ENCODE measurements at places on chromosomes 5 and 9.

DNA sequence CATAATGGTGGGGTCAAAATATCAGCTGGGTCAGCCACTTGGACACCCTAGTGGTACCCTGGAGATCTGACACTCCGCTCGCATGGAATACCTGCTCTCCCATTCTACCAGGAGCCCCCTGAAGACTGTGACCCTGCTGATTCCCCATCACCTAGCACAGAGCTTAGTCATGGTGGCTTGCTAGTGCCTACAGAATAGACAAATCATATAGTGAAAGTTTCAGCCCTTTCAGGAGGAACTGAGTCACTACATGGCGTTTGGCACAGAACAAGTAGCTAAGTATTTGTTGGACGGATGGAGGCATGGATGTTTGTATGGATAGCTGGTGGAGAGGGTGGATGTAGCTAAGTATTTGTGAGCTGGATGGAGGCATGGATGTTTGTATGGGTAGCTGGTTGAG, 65.3 kb downstream of the LMX1B start:
- no peak for DNase-seq

GRCh38 chr9:69893057-69893456, 72.4 kb downstream of the CFAP95 start:
- DNase-seq = no peak

DNA sequence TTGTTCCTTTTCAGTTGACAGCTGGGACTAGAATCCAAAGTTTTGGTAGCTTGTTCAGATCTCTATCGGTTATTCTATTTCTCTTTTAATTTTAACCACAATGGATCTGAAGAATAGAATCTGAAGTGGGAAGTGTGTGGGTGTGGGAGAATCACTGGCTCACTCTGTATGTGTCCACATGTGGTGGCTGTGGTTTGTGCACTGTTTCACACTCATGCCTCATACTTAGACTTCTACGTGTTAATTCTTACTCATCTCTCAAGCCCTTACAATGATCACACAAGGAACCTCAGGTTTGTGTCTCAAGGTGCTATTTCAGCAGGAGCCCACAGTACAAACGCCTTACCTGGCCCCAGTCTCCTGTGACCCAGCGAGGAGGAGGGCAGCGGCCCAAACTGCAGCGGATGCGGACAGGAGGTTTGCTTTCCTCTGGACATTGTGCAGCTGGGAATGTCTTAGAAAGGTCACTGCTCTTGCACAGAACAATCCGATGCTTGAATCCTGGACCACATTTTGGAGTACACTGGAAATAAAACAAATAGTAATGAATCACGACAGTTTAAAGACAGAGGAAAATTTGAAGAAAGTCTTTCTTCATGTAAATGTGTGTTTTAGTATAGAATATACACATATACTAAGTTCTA, 309.1 kb downstream of the ADAMTS6 start:
- no peak for DNase-seq

DNA sequence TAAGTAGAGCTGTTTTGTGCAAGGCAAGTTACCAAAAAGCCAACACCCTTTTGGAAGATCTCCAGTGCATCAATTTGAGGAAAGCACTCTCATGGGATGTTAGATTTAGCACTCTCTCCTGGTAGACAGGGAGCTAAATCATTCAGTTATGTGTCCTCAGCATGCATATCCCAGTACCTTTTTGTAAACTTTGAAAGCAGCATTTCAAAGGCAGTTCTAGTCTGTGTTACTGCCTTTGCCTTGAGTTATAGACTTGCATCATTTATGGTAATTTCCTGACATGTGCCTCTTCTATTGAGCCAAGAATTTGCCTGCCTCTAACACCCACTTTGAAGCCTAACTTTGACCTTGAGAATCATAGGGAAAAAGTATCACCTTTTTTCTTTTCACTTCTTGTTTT, 120.6 kb downstream of the KIF4B start:
- DNase-seq = no peak

GRCh38 chr5:127518319-127518621, 830 bp downstream of the PRRC1 start:
- DNase-seq = no peak

DNA sequence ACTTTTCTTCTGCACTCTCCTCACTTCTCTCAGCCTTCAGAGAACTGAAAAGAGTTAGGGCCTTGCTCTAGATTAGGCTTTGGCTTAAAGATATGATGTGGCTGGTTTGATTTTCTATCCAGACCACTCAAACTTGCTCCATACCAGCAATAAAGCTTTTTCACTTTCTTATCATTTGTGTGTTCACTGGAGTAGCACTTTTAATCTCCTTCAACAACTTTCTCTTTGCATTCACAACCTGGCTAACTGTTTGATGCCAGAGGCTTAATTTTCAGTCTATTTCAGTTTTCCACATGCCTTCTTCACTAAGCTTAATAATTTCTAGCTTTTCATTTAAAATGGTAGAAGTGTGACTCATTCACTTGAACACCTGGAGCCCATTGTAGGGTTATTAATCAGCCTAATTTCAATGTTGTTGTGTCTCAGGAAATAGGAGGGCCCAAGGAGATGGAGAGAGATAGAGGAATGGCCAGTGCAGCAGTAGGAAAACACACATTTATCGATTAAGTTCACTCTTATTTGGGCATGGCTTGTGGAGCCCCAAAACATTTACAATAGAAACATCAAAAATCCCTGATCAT, 5.9 kb downstream of the ATPSCKMT start:
- DNase-seq = no peak

DNA sequence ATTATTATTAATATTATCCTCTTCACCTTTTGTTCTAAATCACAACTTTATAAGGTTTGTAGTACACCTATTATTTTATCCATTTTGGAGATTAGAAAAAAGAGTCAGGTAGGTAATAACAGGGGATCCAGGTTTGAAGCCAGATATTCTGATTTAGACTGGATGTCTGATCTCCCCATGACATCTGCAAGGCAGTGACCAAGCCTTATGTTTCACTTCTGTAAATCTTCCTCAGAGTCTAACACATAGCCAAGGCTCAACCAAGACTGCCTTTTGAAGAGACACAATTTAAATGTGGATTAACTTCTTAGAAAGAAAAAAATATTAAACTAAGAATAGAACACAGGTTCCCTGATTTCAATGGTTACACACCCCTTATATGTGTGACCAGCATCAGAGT, 44.2 kb downstream of the CETN3 start:
- DNase-seq = no peak

DNA sequence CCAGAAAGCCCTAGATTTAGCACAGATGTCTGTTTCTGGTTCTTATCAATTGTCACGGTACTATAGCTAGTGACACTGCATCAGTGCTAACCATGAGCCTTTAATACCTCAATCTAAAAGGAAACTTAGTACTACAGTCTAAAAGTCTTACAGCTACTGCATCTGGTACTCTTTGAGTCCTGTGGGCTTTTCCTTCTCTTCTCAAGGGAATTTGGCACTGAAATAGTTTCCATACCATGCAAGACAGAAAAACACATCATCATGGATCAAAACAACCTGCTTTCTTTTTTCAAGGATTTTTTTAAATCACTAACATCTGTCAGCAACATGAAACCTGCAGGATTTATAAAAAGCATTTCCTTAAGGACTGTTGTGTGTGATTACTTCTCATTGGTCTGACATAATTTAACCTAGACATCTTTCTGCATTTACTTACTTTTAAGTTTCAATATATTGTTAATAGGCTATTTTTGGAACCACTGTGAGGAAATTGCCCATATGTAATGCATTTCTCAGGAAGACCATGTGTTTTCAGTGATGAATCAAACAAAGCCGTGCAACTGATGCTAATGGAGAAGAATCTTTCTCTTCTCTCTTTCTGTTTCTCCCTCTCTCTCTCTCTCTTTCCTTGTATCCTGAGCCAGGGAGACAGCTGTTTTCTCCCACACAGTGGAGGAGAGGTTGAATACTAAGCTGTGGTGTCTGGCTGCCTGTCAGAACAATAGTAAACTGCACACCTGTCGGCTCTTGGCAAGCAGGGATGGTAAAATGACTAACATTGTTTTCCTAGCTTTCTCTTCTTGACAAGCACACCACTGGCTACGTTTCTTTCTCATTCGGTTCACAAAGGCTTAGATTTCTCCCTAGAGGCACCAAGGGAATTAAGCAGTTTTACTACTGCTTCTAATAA, 273.4 kb downstream of the CSNK1G3 start:
- DNase-seq = peak; percentile 81

GRCh38 chr9:11103525-11103924, 490.7 kb upstream of the PTPRD start:
- peak; percentile 28 for DNase-seq

GRCh38 chr9:79766091-79766490, 194.3 kb downstream of the TLE4 start:
- no peak for DNase-seq

DNA sequence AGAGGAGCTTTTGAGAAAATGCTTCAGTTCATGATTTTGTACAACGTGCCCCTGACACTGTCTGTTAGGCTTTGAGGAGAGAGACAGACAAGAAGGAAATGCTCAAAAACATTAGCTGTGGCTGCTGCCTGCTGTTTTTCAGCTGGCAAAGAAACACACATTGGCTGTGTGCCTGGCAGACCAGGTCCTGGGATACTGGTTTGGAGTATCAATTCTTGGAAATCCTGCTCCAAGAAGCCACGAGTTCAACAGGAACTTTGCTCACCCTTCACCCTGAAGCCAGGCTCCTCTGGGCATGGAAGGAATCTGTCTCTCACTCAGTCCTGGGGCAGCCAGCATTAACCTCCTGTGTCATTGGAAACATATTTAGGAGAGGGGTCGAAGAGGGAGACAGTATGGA, 245.5 kb downstream of the AUH start:
- no peak for DNase-seq

DNA sequence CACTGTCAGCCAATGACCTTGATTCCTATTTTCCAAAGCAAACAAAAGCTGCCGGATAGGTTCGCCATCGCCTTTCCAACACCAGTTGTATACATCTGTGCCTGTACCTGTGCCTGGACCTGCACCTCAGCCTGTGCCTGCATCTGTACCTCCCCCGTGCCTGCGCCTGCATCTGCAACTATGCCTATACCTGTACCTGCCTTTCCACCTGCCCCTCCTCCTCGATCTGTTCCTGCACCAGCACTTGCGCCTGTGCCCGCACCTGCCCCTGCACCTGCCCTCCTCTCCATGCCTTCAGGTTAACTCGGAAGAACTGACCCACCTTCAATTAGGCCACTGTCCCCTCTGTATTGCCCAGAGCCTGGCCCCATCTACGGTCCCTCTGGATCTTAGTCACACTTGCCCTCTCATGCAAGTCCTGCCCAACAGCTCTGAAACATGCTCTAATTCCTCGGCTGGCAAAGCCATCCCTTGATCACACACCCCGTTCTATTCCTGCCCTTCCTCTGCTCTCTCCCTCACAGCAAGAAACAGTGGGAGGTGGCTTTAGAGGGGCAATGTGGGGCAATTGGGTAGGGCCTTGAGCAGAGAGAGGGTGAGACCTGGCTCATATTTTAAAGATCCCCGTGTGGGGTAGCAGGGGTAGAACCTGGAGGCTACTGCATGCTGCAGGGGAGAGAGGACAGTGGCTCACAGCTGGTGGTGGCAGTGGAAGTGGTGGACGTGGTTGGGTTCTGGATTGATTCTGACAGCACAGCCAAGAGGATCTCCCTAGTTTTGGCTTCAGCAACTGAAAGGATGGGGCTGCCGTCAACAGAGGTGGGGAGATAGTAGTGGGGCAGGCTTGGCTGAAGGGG, 59.6 kb upstream of the PHYKPL start:
- DNase-seq = no peak

GRCh38 chr5:67077296-67077695, 119.3 kb downstream of the CD180 start:
- no peak for DNase-seq

DNA sequence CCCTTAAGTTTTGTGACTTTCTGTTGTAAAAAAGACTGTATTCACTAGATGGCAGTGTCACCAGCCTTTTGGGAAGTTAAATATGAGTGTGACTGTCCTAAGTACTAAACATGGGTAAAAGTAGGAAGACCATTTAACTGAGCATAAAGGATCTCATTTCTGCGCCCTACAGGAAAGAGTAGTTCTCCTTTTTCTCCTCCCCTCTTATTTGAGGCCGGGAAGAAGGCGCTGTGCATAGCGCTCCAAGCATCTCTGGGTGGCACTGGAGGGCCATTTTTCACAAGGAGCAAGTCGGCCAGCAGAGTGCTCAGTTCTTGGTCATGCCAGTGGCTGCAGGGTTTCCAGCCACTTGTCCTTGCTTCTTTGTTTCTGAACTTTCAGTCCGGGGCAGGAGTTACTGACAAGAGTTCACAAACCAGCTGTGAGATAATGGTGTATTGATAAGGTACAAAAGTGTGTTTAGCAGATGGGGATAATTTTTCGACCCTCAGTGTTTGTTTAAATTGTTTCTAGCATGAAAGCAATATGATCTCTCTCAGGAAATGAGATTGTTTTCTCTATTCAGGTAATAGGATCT, 227.6 kb upstream of the DMRT1 start:
- peak; percentile 78 for DNase-seq

DNA sequence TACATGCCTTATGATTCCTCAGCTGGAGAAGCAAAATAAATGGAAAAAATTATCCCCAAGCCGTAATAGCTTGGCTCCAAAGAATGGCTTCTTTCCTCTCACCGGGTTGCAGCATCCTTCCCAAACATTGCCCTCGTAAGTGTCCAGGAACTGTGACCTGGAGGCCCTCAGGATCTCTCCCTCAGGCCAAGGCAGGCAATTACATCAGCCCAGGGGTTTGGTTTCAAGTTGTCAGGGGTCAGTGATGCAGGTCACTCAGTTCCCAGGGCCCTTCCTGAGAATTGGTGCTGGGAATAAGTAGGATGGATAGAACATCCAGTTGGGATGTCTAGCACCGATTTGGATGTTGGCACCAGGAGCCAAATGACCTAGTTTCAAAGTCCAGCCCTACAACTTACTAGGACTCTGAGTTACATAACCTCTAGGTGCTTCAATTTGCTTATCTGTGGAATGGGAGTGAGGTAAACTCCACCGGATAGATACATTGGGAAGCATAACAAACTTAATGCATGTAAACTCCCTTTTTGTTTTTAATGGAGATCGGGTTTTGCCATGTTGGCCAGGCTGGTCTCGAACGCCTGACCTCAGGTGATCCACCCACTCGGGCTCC, 133.5 kb upstream of the DAP start:
- no peak for DNase-seq

DNA sequence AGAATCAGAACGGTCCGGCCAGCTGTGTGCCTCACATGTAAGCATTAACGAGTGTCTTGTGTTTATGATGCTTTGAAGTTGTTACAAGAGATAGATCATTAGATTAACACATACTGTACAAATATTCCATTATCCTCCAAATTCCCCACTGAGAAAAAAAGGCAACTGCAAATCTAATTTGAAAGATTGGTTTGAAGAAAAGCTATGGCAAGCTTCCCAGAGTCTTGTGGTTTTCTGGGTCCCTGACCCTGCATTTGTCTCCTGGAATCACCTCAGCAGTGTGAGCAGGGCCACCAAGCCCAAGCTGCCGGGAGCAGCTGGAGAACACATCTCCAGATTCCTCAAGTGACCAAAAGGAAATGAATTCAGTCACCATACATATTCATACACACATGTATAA, 36.9 kb upstream of the ADAMTS16 start:
- DNase-seq = no peak

DNA sequence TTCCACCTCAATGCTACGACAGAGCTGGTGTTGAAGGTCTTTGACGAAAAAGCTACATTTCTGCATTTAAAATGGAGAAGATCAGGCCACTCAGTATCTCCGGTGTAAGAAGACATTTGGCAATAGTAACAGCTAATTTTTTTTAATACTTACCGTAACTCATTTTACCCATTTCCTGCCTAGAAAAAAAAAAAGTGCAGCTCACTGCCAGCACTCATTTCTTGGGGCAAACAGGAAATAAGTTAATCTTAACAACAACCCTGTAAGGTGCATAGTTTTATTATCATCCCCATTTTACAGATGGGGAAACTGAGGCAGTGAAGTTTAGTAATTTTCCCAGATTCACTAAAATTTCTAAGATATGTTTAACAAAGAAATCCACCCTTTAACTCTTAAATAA, 27.4 kb upstream of the KCNMB1 start:
- DNase-seq = no peak
